Fibroblast of skin of back (primary cell): ENCODE measurements at places on chromosomes 4 and X.

DNA sequence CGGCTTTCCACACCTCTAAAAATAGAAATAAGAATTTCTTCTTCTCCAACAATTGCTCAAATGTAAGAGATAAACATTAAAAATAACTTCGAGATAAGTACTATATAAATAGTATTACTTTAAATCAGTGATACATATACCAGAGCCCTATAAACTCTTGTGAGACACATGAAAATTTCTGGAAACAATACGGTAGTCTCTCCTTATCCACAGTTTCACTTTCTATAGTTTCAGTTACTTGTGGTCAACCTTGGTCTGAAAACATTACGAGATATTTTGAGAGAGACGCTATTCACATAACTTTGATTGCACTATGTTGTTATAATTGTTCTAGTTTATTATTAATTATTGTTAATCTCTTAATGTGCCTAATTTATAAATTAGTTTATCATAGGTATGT lies 101.5 kb upstream of the CXXC4 start:
- DNase-seq, result no peak

DNA sequence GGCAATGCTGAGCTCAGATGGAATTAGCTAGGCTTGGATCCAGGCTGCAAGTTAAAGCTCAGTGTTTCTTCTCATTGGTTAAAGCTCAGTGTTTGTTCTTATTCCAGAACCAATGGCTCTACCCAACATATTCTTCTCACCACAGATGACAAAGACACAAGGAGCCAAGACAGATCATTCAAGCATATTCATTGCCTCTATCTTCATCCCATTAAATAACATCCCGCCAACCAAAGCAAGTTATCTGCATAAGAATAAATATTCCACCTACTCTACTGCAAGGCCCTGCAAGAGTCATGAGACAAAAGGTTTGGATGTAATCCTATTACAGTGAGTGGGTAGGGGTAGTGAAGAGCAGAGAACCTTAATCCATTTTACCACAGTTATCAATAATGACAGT lies 766.5 kb downstream of the C4orf33 start:
- no peak for DNase-seq

GRCh38 chr4:95985051-95985450 lies 145.2 kb downstream of the PDHA2 start:
- no peak for DNase-seq

DNA sequence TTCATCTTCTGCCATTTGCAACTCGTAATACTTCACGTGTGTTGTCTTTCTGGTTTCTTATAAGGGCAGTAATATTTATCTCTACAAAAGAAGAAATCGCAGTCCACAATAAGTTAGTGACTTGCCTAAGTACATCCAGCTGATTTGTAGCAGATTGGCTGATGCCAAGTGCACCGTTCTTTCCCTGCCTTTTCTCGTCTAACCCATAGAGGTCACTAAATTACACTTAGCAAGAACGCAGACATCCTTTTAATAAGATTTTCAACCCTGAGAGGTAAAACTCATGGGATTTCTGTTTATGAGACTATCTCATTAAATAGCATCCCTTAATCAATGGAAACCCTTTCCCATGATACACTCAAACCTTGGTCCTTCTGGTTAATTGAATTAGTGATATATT lies 408.6 kb upstream of the ACTRT1 start:
- no peak for DNase-seq

GRCh38 chrX:107000013-107000515 lies at the start of gene MORC4:
Gene MORC4 (minus strand): TSS chrX:107000212. CDS start chrX:106999969, 243 bp downstream.
- peak; percentile 77 for DNase-seq

- no peak for DNase-seq
Measured at GRCh38 chr4:64266669-64267068, 142.6 kb downstream of the TECRL start.

DNA sequence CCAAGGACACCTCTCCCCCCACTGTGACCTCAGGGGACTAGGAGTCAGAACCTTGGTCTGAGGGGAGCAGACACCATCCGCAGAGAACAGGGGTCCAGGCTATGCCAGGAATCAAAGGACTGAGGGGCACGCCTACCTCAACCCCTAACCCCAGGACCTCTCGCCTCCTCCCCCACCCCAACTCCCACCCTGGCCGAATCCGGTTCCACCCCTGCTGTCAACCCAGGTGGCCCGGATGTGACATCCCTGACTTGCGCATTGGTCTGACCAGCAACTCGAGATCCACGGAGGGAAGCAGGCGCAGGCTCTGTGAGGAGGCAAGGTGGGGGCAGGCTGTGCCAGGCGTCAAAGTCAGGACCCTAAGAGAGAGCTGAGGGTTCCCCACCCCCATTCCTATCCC lies 468 bp upstream of the MAGEA4 start:
- DNase-seq, result no peak

GRCh38 chrX:134646691-134647090 lies 11.6 kb downstream of the PLAC1 start:
- no peak for DNase-seq

- peak; percentile 54 for DNase-seq
Measured at GRCh38 chrX:52852110-52852860, 15.6 kb downstream of the XAGE3 start.
